ENCODE measurements at places on chromosomes 7 and 10.

DNA sequence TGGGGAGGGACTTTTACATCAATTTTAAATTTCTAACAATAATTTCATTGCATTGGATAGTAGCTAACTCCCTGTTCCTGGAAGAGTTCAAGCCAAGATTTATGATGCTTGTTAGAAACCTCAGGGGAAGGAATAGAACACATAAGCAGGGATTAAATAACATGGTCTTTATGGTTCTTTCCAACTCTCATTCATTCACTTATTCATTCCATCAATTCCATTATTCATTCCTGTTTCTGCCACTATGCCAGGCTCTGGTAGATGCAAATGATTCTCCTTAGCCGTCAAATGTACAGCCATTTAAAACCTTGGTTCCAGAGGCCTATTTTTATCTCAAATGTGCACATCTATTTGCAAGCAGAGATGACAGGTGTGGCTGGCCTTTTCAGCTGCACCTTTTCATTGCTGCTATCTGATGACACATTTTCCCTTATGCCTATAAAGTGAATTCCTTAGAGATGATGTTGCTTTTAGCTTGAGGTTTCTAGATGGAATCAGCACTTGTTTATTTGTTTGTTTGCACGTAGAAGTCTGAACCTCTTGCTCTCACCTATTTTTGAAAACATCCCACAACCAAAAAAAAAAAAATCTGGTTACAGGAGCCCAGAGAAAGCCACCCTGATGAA lies 205.7 kb upstream of the IGFBP3 start:
- DNase-seq, result no peak

GRCh38 chr7:150959739-150960734 lies 18.1 kb downstream of the KCNH2 start:
- DNase-seq, result no peak

GRCh38 chr10:96655461-96656197 lies 64.7 kb downstream of the PIK3AP1 start:
- no peak for DNase-seq

GRCh38 chr7:113922049-113922448 lies 3.2 kb upstream of the PPP1R3A start:
- no peak for DNase-seq

- DNase-seq, result no peak
These were observed at the start of gene ABCB4 for GRCh38 chr7:87475359-87476178. TSS of gene ABCB4 (minus strand) at chr7:87475680. CDS start at chr7:87475465, 215 bp downstream.

DNA sequence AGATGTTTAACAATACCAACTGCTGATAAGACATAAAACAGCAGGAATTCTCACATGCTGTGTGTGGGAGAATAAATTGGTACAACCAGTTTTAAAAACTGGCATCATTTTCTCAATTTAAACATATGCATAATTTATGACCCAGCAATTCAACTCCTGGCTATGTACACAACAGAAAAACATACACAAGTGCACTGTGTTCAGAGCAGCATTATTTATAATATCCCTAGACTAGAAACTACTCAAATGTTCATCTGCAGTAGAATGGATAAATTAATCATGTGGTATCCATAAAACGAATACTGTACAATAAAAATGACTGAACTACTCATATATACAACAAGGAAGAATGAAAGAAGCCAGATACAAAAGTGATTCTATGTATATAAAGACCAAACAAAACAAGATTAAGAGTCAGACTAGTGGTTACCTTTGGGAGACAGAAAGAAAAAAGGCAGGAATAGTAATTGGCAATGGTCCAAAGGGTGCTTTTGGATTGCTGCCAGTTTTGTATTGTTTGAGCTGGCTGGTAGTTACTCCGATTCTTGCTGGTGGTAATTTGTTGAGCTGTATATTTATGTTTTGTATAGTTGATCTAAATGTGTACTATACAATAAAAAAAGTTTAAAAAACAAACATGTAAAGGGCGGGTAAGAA lies 306.0 kb downstream of the TFEC start:
- DNase-seq, result peak; percentile 97

All from SHP77 treated with DMSO at 0.1 percent for 48 hours (cell line).